ENCODE measurements at places on chromosomes 7 and 10.

- DNase-seq: no peak
Observed at GRCh38 chr7:30971440-30971839, 7.7 kb downstream of the GHRHR start.

GRCh38 chr10:26879744-26880143 lies 19.0 kb upstream of the ABI1 start:
- no peak for DNase-seq

GRCh38 chr7:82617156-82617555 lies 173.6 kb upstream of the CACNA2D1 start:
- DNase-seq: no peak

GRCh38 chr10:126458466-126458865 lies 70.2 kb upstream of the ADAM12 start:
- DNase-seq: no peak

DNA sequence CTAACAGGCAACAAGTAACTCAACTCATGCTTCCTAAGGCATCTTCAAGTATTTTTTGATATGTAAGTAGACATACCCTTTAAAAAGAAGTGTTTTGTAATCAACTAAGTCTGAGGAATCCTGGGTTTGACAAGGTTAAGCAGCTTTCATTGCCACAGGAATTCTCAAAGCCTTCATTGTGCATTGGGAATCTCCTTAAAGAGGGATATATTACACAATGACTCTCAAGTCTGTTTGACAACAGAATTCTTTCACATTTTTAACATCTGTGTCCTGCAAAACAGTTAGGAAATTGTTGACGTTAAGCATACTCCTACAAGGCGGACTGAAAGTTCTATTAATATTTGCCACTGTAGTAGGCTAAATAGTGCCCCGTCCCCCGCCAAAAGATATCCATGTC lies 71.4 kb downstream of the SGMS1 start:
- no peak for DNase-seq

- no peak for DNase-seq
Observed at GRCh38 chr10:72952642-72953158, 1.9 kb downstream of the PLA2G12B start.

DNA sequence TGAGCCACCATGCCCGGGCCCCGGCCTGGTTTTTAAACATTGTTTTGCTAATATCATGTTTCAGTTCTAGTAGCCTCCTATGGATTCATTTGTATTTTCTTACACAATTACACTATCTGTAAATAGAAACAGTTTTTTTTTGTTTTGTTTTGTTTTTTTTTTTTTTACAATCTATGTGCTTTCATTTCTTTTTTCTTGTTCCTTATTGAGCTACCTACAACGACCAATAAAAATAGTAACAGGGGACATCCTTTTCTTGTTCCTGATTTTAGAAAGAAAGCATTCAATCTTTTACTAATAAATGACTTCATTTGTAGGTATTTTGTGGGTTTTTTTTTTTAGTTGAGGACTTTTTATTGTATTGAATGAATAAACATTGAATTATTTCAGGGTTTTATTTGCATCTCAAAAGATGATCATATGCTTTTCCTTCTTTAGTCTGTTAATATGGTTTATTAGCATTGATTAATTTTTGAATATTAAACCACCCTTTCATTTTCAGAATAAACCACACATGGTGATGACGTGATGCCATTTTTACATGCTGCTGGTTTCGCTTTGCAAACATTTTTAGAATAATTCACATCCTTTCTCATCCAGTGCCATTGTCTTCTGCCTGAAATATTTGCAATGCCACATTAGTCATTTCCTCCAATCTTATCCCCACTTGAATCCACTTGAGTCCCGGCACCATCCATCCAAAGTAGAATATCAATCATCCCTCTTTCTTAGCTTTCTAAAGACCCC lies 18.1 kb upstream of the AKR1E2 start:
- no peak for DNase-seq

DNA sequence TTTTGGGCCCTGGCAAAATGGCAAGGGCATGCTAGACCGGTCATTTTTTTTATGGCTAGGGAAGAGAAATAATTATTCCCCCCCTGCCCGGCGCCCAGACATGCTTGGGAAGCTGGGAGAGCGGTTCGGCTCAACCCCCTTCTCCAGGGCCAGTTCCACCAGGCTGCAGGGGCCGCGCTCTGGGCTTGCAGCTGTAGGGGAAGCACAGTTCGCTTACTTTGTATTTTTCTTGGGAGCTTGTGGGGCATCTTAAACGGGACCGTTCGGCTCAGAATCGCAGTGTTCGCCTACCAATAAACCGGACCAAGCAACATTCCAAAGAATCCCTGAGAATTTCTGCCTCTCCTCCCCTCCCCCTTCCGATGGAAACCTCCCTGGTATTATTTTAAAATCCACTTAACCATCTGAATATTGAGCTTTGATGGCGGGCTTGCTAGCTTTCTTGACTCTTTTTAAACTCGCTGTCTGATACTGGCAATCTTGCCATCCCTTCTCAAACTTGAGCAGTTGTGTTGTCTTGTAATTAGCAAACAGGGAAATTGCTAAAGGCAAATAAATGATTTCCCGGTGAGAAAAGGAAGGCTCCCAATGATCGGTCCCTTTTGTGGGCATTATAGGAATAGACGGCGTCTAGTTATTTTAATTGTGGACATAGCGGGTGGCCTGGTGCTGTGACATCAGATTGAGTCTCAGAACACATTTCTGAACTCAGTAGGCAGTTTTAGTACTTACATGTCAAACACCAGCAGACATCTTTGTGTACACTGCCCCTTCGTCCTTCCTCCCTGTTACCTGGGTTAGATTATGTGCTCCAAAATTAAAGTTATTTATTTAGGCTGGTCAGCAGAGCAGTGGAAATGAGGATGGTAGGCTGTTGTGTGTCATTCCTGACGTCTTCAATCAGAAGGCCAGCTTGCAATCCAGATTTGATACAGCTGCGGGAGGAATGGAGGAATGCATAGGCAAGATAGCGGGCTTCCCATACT lies 3.4 kb downstream of the TCF7L2 start:
- no peak for DNase-seq

DNA sequence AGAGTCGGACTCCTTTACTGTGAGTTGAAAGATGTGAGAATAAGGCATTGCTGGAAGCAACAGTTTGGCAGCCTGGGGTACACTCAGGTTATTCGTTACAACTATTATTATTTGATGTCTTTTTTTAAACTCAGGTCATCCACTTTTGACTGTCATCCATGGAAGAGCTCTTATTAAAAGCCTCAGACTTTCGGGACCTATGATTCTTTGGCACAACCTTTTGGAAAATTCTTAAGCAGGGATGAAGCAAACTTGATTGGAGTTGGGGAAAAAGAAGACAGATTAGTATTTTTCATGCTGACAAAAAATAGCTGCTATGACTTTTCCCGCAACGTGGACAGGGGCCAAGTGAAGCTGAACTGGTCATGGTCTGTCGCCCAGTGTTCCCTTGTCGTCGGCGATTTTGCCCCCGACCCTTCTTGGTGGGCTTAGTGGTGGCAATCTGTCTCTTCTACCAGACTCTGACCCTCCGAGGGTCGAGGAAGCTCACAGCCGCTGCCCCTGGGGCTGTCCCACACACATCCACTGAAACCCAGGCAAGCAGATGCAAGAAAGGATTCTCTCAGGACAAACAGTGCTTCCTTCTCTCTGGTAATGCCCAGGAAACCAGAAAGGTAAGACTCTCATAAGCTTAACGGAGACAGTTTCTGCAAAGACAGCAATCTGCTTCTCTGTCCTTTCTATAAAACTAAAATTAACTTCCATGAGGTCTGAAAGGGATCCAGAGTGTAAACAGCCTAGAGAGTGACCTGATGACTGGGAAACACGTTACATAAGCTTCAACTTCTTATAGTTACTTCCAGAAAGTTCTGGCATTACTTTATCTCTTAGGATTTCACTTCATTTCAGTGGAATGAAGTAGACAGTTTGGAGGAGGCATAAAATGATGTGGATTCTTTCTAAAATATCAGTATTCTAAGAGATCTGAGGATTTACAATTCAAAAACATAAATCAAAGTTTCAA lies 1.0 kb downstream of the CPED1 start:
- no peak for DNase-seq

DNA sequence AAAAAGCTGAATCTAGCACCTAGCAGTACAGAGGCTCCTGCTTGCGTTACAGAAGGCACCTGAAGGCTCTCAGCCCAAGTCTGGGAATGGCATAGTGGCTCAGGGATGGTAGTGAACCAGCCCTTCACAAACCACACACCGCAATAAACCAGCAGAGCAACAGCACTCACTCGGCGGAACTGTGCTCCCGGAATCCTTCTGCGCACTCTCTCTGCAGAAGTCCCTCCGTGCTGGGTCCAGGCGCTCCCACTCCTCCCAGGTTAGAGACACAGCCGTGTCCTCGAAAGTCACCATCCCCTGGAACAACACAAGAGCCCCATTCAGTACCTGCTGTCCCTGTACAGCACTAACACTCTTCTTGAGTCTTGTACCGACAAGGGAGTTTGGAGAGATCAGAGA lies 1.5 kb downstream of the ZNF394 start:
- DNase-seq: no peak

GRCh38 chr7:6725003-6725402 lies 18.3 kb upstream of the ZNF12 start:
- DNase-seq: no peak

All from activated CD4-positive, alpha-beta T cell treated with anti-CD3 and anti-CD28 coated beads, Interleukin-2, Interleukin-6, amounts not matched to agents 100 ng/mL and 50 ng/mL, durations not matched to agents 16 hours and 8 hours (primary cell).